ENCODE measurements at places on chromosomes 3 and 15. TPM values are rescaled to one million over a fixed set of nuclear protein-coding genes. Genes with fewer than 3 reads are reported as not detected.

Gene PLSCR2
- not detected for total RNA-seq

Gene CCR4
- total RNA-seq: not detected

Gene SERINC4
- 0.05 TPM for total RNA-seq

Gene CFAP92
- total RNA-seq: not detected

Gene SPINK8
- total RNA-seq: not detected

Gene DLEC1
- 0.06 TPM for total RNA-seq

Gene ITGA11
- 5.3 TPM for total RNA-seq

Gene TPRA1
- 49.4 TPM for total RNA-seq

Gene KLF15
- total RNA-seq: 0.12 TPM

Gene INTS14
- 43.6 TPM for total RNA-seq

Gene CPNE4
- 5.0 TPM for total RNA-seq

Gene PLOD2
- 136 TPM for total RNA-seq

Gene OSBPL10
- total RNA-seq: 18.5 TPM

Gene THPO
- not detected for total RNA-seq

Gene BBX
- total RNA-seq: 19.0 TPM

Gene CYP8B1
- not detected for total RNA-seq

Gene COL7A1
- total RNA-seq: 175 TPM

Gene UBA5
- total RNA-seq: 27.9 TPM

Gene KCNAB1
- not detected for total RNA-seq

Gene TNFSF10
- not detected for total RNA-seq

Gene C2CD4A
- not detected for total RNA-seq

Gene RTP1
- total RNA-seq: not detected
